Naive B cell (primary cell): ENCODE measurements at places on chromosomes 3 and 15.

DNA sequence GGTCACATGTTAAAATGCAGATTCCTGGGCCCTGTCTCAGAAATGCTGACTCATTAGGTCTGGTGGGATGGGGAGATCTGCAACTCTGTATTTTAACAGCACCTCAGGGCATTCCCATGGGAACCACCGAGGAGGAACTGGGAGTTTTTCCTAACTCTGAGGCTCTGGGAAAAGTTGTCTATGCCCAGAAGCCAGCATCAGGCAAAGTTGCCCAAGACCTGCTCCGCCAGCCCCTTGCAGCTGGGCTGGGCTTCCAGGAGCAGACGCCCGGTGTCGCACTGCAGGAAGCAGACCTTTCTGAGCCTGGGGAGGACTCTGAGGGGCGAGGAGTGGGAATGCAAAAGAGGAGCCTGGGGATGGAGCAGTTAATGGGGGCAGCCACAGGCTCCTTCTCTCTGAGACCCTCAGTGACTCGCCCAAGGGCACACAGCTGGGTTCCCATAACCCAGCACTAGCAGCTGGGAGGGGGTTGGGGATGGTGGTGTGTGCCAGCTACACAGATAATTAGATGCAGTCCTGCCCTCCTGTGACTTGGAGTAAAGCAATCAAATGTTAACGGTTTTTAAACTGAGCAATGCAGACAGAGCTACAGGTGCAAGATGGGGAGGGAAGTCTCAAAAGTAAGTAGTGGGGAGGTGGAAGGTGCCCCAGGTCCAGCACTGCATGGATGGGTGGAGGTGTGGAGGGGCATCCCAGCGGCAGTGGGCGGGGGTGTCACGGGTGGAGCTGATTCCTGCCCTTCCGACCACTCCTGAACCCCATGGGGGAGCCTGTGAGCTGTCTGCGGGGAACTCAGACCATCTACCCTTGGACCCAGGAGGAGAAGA lies 100.4 kb downstream of the LSM3 start:
- no peak for DNase-seq

DNA sequence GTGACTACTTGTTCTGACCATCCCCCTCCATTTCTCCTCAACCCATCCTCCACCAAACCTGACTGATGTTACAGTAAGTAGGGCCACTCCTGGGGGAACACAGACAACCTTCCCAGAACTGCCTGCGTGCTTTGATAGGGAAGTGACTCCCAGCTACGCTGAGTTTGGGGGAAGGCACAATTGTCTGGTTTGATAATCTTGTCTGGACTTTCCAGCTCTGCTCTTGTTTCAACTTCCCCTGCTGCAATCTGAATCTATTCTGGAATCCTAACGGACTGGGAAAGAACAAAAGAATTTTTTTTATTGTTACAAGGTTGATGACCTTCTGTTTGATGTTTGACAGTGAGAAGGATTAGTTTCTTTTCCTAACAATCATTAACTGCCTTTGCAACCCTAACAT lies 895.6 kb downstream of the ROBO1 start:
- no peak for DNase-seq

GRCh38 chr15:66025015-66025452 lies 155.7 kb downstream of the RAB11A start:
- no peak for DNase-seq

DNA sequence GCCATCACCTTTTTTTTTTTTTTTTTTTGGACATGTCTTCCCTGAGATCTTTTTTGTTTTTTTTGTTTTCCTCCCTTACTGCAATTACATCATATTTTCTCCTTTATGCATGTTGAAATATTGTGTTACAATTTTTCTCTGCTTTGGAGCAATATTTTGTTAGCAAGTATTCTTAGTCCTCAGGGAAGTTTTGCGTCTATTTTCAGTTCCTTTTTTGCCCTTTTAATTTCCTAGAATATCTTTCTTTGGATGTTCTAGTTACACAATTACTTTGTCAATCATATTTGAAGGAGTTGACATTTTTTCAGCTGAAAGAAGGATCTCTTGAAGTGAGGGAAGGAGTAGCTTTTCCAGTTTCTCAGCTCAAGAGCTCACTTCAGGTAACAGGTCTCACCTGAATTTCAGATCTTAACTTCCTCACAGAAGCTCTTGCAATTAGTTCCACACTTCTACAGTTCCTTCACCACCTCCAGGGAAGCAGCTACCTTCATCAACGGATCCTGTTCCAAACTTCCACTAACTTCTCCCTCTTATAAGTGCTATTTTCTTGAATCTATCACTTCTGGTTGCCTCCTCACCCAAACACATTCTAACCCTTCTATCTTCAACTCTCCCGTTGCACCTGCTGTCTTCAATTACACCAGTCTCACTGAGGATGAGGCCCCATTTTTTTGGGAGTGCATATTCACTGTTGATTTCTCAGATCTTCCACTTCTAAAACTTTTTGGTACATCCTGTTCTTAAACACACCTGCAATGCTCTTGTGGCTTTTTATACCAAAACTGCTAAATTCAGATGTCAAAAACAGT lies 57.8 kb upstream of the CPOX start:
- DNase-seq: no peak

GRCh38 chr15:50267577-50267976 lies 2.1 kb upstream of the HDC start:
- DNase-seq: no peak

DNA sequence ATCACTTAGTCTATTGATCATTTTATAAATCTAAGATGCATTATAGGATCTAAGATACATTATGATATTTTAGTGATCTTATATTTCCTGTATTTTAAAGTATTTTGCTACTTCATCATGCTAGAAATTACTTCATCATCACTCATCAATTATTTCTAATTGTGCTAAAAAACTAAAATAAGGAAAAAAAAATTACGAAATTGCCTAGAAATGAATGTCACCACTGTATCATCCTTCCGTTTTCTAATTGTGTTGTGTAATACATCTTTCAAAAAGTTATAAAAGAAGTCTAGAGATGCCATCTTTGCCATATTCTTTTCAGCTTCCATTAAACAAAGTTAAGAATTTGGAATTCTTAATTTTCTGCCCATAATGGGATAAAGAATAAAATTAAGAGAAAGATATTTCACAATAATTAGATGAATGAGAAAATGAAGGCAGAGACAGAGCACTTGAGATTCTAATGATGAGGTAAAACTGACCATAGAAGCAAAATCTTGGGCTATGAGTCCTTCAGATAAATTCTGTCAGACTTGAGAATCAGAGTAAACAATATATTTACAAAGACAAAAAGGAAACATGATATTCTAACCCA lies 48.8 kb downstream of the ALDH1A2 start:
- no peak for DNase-seq

GRCh38 chr3:58322793-58323192 lies 9.9 kb upstream of the PXK start:
- DNase-seq: no peak

DNA sequence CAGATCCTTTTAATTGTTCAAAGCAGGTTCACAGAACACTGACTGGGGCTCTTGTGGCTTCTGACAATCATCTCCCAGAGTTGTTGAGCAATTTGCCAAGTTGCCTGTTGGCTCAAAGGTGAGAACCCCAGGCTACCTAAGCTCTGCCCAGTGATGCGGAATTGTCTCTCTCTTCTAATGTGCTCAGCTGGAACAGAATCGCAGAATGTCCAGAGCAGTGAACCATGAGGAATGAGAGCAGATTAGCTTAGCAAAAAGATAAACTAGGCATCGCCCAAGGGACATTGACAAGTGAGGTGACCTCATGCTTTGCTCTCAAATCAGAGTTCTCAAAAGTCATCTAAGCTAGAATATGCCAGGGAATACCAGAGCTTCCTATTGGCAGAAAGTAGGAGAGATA lies 148.1 kb downstream of the WDR76 start:
- DNase-seq: no peak

DNA sequence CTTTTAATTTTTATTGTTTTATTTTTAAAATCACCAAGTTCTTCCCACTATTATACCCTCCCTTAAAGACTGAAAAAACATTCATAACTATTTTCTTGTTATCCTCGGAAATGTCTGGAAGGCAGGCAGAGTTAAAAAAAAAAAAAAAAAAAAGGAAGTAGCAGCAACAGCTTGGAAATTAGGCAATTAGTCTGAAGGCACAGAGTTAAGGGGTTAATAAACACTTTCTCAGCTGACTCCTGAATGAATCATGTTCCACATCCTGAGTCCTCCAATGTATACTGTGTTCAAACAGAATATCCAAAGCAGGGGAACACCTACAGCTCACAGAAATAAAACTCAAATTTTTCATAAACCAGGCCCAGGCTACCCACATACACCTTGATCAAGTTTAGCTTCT lies 5.8 kb downstream of the HEXA start:
- no peak for DNase-seq

DNA sequence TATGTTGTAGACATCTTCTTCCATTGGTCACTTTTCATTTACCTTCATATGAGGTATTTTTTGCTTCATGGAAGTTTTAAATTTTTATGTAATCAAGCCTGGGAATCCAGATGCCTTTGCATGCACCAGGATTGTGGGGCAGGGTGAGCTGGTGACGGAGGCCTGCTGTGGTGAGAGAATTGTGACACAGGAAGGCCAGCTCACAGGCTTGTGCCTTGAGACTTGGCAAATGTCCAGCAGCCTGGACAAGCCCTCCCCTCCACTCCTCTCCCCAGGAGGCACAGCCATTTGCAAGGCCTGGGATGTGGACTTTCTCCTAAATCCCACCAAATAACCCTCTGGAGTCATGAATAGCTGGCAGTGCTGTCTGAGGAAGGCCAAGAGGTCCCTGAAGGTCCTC lies 67.4 kb downstream of the RHCG start:
- DNase-seq: no peak

DNA sequence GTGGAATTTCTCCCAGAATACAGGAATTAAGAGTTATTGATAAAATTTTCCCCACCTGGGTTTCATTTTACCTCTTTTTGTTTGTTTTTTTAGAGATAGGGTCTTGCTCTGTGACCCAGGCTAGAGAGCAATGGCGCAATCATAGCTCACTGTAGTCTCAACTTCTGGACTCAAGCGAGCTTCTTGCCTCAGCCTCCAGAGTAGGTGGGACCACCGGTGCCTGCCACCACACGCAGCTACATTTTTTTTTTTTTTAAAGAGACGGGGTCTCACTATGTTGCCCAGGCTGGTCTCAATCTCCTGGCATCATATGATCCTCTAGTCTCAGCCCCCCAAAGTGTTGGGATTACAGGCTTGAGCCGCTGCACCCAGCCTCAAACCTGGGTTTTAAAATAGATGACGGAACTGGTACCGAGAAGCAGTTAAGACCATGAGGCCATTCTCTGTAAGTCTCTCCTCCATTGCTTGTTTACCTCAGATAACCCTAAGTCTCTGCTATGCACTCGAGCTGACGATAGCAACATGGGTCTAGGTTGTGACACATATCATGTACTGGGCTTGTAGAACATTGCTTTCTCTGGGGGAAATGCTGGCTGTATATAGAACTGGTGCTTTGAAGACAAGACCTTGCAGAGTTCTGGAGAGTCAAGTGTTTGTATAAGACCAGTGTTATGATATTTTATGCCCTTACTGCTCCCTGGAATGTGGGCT lies 16.4 kb downstream of the ETV5 start:
- DNase-seq: no peak

GRCh38 chr3:53255423-53255774 lies 423 bp downstream of the TKT start:
- DNase-seq: peak; percentile 51

DNA sequence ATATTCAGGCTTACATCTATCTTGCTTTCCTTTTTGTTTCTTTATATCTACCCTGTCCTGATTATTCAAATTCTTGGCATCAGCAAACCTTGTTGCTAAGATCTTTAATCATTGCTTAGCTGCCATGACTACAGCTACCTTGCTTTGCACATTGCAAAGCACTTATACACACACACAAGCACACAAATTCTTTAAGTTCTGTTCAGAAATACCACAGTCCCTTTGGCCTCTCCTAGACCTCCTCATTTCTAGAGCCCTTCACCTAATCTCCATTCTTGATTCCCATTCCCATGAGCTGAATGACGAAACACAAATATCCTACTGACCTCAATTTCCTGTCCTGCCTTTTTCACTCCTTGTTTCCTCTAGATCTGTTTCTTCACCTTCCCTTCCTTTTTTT lies 409.6 kb downstream of the UNC13C start:
- DNase-seq: no peak
